Hematopoietic multipotent progenitor cell treated with erythropoietin and hydrocortisone succinate and interleukin-3 and kit ligand, for 8 days (in vitro differentiated cells): ENCODE measurements at places on chromosomes 5 and 9.

- DNase-seq = no peak
These were observed 1.8 kb upstream of the SELENOP start for GRCh38 chr5:42813533-42813932.

- DNase-seq = no peak
These were observed 44.6 kb upstream of the SEMA4D start for GRCh38 chr9:89542401-89543021.

GRCh38 chr9:99437145-99437544 lies 215.1 kb downstream of the SEC61B start:
- no peak for DNase-seq

- no peak for DNase-seq
These were observed 273.2 kb upstream of the MPDZ start for GRCh38 chr9:13552606-13553215.

GRCh38 chr5:133906303-133906702 lies 62.1 kb downstream of the C5orf15 start:
- DNase-seq = no peak

DNA sequence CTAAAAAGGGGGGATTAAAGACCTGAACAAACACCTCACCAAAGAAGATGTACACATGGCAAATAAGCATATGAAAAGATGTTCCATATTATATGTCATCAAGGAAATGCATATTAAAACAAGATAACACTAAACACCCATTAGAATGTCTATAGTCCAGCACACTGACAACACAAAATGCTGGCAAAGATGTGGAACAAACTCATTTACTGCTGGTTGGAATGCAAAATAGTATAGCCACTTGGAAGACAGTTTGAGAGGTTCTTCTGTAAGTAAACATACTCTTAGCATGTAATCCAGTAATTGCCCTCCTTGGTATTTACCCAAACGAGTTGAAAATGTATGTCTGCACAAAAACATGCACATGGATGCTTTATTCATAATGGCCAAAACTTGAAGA lies 73.6 kb downstream of the RGMB start:
- DNase-seq = no peak

GRCh38 chr5:41795125-41795524 lies 75.1 kb downstream of the OXCT1 start:
- DNase-seq = no peak

GRCh38 chr9:110869931-110870330 lies 168.3 kb downstream of the LPAR1 start:
- peak; percentile 26 for DNase-seq

- no peak for DNase-seq
These were observed 43.6 kb downstream of the ERGIC1 start for GRCh38 chr5:172877466-172878260.

DNA sequence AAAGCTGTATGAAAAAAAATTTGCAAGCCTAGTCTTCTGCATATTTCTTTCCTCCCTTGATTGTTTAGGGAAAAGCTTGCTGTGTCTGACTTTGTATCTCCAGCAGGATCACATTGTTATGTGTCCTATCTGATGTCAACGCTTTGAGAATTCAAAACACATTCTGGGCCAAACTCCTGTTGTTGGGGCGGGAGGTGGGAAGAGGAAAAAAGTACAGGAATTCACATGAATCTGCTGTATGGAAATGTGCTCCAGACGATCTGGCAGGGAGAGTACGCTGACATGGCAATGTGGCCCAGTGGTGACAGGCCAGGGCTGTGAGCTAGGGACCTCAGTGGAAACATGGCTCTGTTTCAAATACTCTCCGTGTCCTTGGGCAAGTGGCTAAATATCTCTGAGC lies 87.4 kb upstream of the GNA14 start:
- no peak for DNase-seq

DNA sequence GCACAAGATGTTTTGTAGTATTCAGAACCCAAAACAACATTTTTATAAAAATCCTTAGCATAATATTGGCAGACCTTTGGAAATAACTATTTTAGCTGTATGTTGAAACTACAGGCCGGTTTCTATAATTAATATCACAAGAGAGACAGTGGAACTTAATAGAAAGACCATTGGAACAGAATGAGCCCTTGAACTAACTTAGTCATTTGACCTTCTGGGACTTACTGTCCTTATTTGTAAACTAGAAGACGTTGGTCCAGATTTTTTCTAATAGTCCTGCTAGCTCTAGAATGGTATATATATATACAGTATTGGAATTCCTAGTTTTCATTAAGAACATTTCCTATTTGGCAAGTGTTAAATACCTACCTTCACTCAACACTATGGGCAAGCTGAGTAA lies 69.5 kb upstream of the ALDH1A1 start:
- DNase-seq = no peak

- DNase-seq = peak; percentile 58
These were observed 23.4 kb downstream of the CDK20 start for GRCh38 chr9:87950765-87951488.

- no peak for DNase-seq
These were observed 39.2 kb downstream of the NEK6 start for GRCh38 chr9:124296796-124297550.

DNA sequence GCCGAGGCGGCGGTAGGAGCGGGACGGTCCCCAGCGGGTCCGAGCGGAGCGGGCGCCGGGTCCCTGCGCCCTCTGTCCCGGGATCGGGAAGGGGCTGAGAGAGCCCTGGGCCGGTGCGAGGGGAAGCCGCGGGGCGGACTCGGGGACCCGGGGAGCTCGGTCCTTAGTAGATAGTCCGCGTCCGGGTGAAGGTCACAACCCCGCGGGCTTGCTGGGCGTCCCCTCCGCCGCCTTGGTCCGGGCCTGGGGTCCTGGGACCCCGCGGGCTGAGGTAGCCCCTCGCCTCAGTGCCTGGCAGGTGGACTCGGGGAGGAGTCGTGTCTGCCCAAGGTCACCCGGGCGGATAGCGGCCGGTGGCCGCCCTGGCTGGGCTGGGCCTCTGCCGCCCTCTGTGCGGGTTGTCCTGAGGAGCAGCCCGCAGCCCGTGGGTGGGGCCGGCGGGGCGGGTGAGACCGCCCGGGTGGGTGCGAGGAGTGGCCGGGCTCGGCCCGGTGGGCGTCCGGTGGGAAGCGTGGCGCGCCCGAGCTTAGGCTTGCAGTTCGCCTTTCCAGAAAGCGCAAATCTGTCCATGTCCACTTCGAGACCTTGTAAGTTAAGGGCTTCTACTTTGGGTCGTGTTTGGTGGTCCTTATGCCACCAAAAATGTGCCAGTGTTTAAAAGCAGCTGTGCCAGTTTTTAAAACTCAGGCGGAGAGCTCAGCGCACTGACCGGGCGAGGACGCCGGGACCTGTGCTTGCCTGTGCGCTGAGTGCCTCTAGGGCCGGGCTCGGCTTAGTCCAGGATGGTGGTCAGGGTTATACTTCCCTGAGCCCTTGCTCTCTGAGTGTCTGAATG lies 554 bp downstream of the SDHA start:
- peak; percentile 20 for DNase-seq

DNA sequence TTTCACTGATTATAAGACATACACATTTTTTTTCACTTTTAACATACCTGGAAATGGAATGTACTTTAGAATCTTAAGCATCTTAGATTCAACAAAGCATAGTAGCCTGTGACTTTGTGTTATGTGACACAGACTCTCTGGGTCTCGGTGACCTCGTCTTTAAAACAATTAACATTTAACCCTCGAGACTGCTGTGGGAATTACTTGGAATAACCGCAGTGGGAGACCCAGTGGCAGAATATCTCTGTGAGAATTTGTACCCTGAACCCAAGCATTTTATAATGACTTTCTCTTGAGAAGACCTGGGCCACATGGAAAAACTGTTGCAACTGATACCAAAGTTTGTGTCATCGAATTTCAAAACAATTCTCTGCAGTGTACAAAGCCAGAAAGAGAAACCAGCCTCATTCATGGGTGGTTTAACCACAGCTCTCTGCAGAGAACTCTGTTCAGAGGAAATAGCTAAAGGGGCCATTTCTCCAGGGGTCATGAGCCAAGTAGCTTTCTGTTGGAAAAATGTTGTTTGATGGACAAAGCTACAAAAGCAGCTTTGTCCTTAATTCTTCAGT lies 10.0 kb upstream of the RETREG1 start:
- peak; percentile 10 for DNase-seq

GRCh38 chr9:87601176-87601575 lies 103.5 kb downstream of the DAPK1 start:
- DNase-seq = peak; percentile 22

DNA sequence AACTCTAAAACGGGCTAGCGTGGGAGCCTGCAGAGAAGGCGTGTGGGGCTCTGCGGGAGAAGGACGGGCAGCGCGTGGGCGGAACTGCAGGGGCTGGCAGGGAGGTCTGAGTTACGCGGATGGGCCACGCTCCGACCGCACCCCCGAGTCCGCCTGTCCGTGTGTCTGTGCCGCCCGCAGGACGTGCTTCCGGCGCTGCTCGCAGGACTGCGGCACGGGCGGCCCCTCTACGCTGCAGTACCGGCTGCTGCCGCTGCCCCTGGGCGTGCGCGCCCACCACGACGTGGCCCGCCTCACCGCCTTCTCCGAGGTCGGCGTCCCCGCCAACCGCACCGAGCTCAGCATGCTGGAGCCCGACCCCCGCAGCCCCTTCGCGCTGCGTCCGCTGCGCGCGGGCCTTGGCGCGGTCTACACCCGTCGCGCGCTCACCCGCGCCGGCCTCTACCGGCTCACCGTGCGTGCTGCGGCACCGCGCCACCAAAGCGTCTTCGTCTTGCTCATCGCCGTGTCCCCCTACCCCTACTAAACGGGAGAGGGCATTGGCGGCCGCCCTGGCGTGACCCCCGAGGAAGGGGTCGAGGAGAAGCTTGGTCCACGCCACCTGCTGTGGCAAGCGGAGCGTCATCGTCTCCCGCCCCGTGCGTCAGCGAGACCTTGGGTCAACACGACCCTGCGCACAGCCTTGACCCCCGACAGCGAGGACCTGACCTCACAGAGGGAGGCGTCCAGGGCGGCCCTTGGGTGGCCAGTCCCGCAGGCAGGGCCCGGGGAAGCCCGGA lies 11.4 kb upstream of the ASS1 start:
- DNase-seq = peak; percentile 25

DNA sequence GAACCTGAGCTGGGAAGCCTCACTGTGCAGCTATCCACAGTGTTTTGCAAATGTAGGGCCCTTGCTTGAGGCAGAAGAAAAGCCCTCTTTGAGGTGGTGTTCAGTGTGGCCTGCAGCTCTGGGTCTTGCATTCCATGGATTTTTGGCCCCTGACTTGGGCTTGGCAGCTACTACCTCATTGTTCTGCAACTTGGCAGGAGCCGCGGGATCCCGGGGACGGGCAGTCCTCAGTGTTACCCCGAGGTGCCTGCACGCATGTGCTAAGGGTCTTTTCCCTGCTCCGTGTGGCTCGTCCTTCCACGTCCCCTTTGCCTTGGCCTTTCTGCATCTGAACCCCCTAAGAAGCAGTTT lies 39.8 kb downstream of the NEK6 start:
- no peak for DNase-seq

GRCh38 chr9:7858166-7858565 lies 58.6 kb upstream of the DMAC1 start:
- no peak for DNase-seq

- no peak for DNase-seq
These were observed 599.8 kb downstream of the PDE4D start for GRCh38 chr5:59293700-59294099.

GRCh38 chr5:107090506-107090905 lies 580.2 kb downstream of the EFNA5 start:
- no peak for DNase-seq

- DNase-seq = no peak
These were observed 85.8 kb downstream of the ZCCHC7 start for GRCh38 chr9:37206121-37206620.

DNA sequence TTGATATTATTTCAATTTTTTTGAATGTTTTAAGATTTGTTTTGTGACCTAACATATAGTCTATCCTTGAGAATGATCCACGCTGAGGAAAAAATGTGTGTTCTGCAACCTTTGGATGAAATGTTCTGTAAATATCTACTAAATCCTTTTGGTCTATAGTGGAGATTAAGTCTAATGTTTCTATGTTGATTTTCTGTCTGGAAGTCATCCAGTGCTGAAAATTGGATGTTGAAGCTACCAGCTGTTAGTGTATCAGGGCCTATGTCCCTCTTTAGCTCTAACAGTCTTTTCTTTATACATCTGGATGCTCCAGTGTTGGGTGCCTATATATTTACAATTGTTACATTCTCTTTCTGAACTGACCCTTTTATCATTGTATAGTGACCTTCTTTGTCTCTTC lies 422.3 kb downstream of the TMEM232 start:
- no peak for DNase-seq

- DNase-seq = no peak
These were observed 19.6 kb downstream of the ESM1 start for GRCh38 chr5:54965806-54966205.

GRCh38 chr5:174589599-174589998 lies 134.8 kb upstream of the MSX2 start:
- DNase-seq = peak; percentile 21

DNA sequence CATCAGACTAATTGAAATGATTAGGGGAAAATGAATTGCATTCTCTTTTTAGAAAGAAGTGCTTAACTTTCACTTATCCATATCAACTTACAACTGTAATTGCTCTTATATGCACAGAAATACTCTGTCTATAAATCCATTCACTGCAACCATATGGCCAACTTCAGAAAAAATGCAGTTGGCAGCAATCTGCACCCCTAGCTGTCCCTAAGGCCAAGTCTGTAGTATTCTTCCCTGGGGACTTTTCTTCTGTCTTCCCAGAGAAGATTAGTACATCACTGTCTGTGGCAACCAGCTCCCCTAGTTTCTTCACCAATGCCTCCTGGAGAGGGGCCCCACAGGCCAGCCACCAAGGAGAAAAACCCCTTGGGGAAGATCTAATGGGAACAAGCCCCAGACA lies 45.4 kb downstream of the ABCA1 start:
- DNase-seq = no peak

- DNase-seq = peak; percentile 60
These were observed 53.4 kb downstream of the ROR2 start for GRCh38 chr9:91896513-91897121.
